Esophagus squamous epithelium (tissue), 5 donors: ENCODE measurements at places on chromosomes 3 and 15.

DNA sequence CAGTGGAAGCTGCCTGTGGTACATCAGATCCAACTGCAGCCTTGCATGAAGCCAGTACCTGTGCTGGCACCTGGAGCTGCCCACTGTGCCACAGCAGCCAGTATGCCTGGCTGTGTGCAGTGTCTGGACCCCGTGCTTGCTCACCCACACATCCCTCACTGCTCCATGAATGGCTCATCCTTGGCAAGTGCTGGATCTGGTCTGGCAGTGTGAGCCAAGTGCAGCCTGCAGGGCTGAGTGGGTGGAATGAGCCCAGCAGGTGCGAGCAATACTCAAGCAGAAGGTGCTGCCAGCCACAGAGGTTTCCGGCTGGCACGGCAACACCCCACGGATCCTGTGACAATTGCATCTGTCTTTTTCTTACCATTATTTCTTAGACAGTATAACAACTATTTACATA lies 488.2 kb upstream of the ROBO2 start:
- no peak for DNase-seq

DNA sequence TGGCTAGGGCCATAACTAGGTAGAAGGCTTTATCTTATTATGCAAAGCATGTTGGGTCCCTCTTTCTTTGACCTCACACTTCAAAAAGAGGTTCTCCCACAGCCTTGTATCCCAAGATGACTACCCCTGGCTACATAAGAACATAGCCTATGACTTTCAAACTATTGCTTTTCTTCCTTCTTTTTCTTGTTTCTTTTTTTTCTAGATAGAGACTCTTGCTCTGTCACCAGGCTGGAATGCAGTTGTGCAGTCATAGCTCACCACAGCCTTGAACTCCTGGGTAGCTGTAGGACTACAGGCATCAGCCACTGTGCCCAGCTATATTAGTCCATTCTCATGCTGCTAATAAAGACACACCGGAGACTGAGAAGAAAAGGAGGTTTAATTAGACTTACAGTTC lies 47.2 kb downstream of the DIPK2A start:
- no peak for DNase-seq

- DNase-seq, result no peak
These were observed 18.5 kb upstream of the VPS39 start for GRCh38 chr15:42226648-42227047.

DNA sequence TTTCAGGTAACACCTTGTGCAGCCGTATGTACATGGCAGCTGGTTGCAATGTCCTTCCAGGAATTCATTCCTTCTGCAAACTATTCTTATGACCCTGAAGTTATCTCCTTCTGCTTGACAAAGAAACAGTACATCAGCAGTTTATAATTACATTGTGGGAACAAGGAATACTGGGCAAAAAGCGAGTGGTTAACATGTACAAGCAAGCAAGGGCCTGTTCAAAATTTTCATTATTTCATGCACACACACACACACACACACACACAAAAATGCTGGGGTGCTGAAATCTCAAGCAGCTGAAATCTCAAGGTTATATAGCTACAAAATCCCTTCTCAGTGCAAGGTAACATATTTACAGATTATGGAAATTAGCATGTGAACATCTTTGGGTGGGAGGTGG lies 30.7 kb downstream of the GTPBP8 start:
- DNase-seq, result no peak

DNA sequence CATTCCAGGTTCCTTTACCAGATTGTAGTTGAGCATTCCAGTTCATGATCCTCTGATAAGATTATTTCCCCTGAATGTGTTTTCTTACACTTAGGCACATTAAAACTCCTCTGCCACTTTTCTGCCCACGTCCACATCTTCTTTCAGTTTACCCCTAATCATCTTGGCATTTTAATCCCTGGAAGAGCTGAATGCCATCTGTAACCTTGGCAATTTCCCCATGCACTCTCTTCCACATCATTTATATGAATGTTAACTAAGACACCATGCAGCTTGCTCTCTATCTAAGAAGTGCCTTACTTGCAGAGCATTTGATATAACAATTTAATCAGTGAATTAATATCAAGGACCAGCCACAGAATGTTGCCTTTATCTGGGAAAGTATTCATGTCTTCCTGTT lies 25.8 kb downstream of the TIMP4 start:
- no peak for DNase-seq

GRCh38 chr15:87493803-87494202 lies 762.7 kb downstream of the NTRK3 start:
- no peak for DNase-seq

GRCh38 chr3:148006508-148006907 lies 597.3 kb downstream of the ZIC1 start:
- DNase-seq, result no peak

DNA sequence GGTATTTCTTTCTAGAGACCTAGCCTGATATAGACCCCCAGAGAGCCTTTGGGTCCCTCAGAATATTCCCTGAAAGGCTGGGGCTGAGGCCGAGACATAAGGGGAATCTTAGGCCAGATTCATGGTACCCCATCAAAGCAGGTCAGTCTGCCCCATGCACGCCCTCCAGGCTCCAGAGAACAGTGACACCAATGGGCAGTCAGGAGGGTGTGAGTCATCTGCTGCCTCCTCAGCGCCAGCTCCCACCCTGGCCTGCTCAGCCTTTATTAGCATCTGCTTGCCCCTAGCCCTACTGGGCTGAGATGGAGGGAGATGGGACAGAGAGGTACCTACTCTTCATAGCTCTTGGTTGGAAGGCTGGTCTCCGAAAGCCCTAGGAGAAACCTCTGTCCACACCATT lies 14.3 kb upstream of the CAMKV start:
- no peak for DNase-seq

DNA sequence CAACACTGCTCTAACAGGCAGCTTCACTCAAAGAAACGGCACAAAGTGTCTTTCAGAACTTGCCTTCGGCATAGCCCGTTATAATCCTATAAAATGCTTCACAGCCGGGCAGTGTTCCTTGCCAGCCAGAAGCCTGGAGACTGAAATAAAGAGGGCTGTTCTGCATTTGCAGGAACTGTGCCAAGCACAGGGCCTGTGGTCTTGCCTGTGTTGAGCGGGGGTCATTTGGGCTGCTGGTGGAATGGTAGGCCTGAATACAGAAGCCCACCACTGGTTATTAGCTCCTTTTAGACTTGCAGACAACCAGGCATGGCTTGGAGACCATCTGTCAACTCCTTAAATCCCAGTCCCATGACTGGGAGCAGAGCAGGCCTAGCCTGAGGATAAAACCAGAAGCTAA lies 4.7 kb upstream of the ARHGEF3 start:
- DNase-seq, result no peak

GRCh38 chr3:58222161-58222724 lies 11.5 kb upstream of the DNASE1L3 start:
- no peak for DNase-seq

DNA sequence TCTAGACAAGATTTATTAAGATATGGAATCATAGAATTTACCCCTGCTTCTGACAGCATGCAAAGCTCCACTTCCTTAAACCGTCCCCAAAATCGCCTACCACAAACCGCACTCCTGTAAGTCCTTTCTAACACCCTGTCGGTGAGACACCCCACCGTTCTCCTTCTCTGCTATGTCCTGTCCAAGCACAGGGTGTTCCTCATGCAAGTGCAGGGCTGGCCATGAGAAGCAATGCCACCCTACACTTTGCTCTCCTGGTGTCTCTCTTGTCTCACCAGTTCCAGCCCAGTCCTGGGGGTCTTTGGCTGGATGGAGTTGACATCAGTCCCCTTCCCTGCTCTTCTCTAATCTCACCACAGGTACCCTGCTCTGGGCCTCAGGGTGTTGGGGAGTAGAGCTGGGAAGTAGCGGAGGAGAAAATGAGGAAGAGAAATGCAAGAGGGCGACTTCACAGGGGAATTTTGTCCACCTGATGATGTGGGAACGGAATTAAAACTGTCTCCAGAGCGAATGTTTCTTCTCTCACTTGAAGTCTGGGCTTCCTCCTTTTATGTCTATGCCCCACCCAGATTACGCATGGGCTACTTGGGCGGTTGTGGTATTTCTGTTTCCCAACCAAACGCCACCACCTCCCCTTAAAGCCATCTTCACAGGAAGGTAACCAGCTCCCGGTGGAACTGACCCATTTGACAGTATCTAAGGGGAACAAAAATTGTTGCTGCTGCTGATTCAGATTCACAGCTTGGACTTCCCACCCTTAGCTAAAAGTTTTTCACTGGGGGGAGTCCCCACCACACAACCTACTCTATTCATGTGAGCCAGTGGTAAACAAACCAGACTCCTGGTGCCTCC lies 49.9 kb downstream of the CASR start:
- no peak for DNase-seq

- no peak for DNase-seq
These were observed 115.0 kb upstream of the ABHD17C start for GRCh38 chr15:80580106-80580505.

- peak; percentile 21 for DNase-seq
These were observed 9.9 kb downstream of the AMOTL2 start for GRCh38 chr3:134364061-134364935.

DNA sequence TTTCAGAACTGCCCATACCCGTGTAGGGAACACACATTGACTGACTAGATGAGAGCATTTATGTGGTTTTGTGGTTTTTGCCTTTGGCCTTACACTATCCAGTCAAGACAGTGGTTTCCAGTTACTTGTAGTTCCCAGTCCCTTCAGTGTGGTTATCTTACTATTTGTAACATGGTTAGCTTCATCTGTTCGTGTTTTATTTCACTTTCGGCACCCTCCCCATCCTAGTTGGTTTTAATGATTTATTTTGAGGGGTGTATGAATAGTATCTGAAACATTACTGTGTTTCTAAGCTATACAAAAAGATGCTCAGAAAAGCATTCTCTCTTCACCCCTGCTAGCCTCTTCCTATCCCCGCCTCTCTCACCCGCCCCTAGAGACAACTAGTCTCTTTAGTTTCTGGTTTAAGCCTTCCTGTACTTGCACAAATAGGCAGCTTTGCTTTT lies 14.1 kb downstream of the LYSMD4 start:
- DNase-seq, result no peak

DNA sequence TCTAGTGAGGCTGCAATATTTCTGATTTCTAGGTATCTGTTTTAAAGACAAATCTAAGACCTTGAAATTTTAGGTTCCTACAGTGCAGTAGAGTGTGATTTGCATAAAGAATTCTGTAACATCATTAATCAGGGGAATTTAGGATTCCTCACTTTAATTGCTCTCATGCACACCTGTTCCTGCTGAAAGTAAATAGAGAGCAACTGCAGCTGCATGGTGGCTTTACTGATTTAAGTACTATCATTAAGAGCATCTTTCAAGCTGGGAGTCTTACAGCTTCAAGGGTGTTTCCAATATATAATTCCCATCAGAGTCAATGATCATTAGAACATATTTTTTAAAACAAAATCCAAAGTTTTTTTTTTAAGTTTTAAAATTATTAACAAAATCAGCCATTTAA lies 36.0 kb upstream of the C3orf70 start:
- no peak for DNase-seq

DNA sequence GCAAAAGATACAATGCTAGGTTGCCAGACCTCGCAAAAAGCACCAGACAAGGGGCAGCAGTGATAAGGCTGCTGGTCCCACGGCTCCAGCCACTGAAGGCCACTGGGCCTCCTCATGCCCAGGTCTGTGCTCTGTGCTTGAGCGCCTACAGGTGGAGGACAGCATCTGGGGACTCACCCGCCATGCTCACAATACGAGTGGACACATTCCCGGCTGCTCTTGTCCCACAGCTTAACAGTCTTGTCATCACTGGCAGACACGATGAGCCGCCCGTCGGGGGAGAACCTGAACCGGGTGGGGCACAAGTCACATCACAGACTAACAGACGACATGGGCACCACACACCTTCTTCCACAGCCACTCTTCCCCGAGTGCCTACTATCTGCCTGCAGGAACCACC lies 7.4 kb downstream of the POC1A start:
- no peak for DNase-seq

GRCh38 chr3:44510000-44510368 lies 32.5 kb upstream of the ZNF445 start:
- DNase-seq, result no peak

DNA sequence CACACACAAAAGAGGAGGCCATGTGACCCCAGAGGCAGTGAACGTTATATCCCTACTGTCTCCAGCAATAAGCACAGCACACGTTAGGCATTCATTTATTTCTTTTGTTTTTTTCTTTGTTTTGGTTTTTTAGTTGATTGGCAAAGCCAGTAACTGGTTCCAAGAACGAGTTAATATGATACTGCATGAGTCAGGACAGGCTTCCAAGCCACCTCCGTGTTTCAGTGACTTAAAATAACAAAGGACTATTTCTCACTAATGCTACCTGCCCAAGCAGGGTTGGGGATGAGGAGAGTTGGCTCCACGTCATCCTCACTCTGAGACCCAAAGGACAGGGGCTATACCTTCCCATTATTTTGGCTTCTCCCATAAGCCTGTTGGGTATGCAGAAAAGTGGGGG lies 130.5 kb downstream of the ST8SIA2 start:
- no peak for DNase-seq

DNA sequence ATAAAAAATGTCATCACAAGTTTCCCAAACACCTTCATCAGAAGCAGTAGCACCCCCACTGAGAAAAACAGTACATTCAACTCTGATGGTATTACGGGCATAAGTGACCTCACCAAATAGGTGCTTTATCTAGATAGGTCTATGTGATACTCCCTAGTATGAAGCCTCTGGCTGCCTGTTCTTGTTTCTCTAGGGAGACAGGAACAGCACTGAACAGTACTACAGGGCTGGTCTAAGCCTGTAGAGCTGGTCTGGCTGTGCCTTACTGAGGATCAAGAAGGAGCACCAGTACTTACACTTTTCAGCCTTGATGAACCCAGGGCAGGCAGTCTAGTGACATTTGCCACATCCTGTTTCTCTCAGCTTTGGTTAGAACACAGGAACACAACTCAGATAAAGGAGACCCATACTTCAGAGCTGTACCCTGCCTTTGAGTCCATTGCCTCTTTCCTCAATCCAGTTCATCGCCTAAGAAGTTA lies 35.9 kb downstream of the OXNAD1 start:
- DNase-seq, result no peak

DNA sequence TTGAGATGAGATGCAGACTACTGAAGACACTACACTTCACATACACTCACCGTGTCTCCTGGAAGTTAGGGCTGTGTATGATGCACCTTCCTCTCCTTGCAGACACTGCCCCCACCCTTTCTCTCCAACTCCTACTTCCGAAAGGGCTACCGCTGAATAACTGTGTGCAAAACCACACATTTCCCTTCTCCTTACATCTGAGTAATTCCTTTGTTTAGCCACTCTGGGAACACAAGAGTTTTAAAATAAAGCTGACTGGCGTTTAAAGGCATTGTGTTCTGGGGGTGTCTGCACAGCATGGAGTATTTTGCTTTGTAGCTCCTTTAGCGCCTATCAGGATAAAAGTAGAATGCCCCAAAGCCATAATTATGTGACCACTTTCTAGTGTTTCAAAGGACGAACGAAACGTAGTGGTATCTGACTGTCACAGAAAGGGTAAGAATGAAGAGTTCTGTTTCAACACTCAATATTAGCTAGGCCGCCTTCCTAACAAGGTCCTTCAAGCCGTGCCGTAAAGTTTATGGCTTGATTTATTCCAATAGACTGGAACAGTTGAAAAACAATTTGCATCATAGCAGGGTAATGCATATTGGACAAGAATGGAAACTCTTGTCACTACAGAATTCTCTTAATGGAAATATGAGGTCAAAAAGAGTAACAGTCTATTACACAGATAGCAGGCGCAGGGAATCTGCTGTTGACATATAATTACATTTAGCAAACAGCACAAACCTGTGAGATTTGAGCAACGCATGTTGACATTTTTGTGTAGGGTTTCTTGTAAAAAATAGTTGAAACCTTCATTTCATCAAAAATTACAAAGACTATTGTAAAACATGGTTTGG lies 619.9 kb downstream of the FOXP1 start:
- DNase-seq, result no peak

GRCh38 chr3:129621626-129622225 lies 15.2 kb upstream of the PLXND1 start:
- no peak for DNase-seq

GRCh38 chr3:11434017-11434526 lies 161.9 kb downstream of the ATG7 start:
- no peak for DNase-seq
